Activated CD4-positive, alpha-beta T cell treated with anti-CD3 and anti-CD28 coated beads for 24 hours (primary cell): ENCODE measurements at places on chromosomes 6 and 20.

DNA sequence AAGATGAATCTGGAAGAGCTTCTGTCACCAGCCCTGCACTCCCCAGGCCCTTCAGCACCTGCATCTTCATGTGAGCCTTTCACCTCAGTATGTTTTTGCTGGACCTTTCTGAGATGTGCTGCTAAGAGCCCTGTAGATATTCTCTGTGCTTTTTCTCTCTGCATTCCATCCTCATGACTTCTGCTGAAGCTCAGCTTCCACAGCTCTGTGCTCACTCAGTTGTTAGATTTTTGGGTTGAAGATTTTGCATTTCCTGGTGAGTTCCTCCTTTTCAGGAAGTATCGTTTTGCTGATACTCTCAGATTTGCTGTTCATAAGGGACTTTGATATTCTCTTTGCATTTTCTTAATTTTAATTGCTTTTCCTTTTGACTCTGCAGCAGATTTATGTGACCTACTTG, 18.3 kb downstream of the KIAA1586 start:
- no peak for DNase-seq

- DNase-seq, result no peak
Measured at GRCh38 chr6:158002249-158002950, 20.7 kb downstream of the SYNJ2 start.

DNA sequence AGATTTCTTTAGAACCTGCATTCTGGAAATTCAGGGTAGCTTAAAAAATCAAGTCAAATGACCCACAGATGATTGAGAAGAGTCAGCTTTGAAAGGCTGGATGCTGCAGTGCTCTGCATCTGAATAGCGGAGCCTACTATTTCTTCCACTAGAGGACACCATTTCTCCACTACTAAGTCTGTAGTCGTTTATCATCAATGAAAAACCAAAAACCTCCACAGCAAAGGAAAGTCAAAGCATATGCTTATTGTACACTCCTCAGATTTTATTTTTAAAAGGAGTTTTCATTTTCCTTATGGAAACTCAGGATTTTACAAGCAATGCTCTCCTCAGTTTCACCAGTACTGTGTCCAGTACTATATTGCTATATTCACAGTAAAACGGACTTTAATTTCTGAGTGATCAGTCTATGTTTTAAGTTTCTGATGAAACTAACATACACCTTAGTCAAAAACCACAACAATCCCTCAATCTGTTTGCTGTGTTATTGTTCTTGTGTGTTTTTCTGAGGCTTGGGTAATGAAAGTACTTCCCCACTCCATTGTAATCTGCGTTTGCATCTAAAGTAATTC, 50.5 kb upstream of the ENPP5 start:
- no peak for DNase-seq

GRCh38 chr6:142867355-142867801, 77.6 kb downstream of the HIVEP2 start:
- no peak for DNase-seq

- DNase-seq, result no peak
Measured at GRCh38 chr6:169271158-169271876, 17.7 kb upstream of the THBS2 start.

DNA sequence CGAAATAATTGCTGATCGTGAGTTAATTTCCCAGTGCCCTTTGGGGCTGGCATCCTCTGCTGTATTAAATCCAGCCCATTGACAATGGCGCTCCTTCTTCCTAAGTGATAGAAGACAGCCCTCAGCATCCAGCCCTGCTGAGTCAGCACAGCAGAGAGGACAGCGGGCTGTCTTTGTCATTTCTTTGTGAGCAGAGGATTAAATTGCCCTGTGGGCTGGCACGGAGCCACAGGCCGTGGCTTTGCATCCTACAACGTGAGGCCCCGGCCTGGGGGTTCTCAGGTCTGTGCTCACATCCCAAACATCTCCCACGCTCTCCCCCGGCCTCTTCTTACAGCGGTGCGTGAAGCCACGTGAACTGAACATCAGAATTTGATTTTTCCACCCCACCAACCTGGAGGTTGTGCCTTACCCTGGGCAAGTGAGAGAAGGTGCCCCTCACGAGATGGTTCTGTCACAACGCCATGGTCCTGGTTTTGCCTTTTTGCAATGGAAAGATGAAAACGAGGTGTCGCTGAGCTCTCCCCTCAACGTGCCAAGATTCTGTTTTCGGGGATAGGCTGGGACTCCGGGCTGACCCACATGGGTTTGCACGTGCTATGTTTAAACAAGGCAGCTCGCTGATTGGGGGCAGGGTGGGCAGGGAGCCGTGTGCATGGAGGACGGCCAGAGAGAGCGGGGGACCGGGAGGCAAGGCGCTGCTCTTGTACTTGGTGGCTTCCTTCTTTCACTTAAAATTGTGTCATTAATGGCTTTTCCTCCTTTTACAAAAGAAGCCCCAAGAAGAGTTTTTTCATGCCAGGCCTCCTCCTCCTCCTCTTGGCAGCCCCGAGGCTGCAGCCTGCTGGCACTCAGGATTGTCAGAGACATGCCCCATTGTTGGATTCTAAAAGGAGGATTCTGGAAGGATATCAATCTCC, 19.5 kb downstream of the CDH4 start:
- no peak for DNase-seq

GRCh38 chr20:53621482-53622246, 28.0 kb upstream of the ZNF217 start:
- no peak for DNase-seq

GRCh38 chr6:108039681-108040080, 34.9 kb downstream of the OSTM1 start:
- no peak for DNase-seq

DNA sequence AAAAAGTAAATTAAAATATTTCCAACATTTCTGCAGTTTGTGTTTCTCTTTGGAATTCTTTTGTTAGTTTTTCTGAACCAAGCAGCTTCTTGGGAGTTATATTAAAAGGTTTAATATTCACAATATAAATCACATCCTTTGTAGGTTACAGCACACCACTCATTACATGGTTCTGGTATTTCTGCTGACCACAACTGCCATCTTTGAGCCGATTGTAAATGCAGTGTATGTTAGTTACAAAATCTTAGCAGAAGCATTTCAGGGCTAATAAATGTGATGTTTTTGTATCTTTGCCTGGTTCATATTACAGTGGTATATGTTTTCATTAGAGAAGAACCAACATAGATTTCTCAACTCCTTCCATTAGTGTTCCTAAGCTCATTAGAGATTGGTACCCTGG, 19.1 kb upstream of the TSHZ2 start:
- no peak for DNase-seq

DNA sequence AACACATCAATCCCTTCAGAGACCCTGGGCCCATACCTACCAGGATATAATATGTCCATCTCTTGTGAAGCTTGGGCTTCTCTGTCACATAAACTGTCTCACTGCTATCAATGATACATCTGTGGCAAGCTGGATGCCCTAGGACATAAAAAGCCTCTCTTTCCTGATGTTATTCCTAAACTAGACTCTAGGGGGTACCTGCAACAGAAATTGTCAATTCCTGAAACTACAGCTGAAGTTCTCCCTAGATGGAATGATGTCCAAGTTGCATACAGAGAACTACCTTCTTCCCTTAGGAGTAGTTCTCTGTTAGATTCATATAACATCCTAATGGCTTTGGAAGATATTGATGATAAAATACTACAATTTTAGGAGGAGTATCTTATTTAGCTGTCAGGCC, 35.8 kb downstream of the TBX18 start:
- no peak for DNase-seq

GRCh38 chr6:31041372-31041974, 31.2 kb downstream of the MUC22 start:
- DNase-seq, result no peak

- no peak for DNase-seq
Measured at GRCh38 chr6:64014595-64014994, 379.0 kb downstream of the PHF3 start.

GRCh38 chr6:61210549-61210948, 1075.5 kb downstream of the KHDRBS2 start:
- DNase-seq, result no peak

- no peak for DNase-seq
Measured at GRCh38 chr20:46157625-46158024, 39.5 kb downstream of the CD40 start.

DNA sequence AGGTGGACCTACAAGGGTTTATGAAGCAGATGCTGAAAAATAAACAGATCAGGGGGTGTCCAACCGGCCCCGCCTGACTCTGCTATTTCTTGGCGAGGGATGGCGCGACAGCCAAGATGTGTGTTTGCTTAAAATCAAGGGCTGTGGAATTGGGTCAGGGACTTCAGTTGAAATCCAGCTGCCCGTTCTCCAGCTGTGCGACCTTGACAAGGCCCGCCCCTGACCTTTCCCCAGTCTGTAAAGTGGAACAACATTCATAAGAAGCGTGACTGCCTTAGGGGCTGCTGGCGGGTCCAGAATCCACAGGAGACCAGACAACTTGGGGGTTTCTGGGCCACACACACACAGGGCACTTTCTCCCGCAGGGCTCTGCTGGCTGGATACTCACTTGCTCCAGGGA, 517.5 kb downstream of the PREX1 start:
- no peak for DNase-seq

GRCh38 chr6:11035616-11036350, 8.3 kb downstream of the ELOVL2 start:
- DNase-seq, result no peak

DNA sequence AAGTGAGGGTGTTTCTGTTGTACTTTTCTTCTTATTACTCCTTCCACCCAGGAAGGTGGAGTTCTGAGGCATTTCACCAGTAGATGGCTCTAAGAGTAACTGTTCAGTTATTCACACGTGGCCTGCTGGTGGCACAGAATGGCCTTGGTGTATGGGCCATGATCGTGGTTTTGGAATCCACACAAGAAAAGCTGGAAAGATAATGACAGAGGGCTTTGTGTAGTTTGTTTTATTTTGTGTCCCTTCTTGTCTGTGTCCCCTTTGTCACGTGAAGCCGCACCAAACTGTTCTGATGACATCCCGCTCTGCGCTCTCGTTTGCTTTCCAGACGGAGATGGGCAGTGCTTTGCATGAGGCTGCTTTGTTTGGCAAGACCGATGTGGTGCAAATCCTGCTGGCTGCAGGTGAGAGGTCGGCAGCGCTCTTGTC, 93.4 kb downstream of the ANKS1A start:
- no peak for DNase-seq

- no peak for DNase-seq
Measured at GRCh38 chr20:62551407-62552323, 75.9 kb upstream of the GATA5 start.

GRCh38 chr6:72272958-72273357, 348.9 kb upstream of the KCNQ5 start:
- DNase-seq, result no peak

GRCh38 chr20:50213531-50214106, 23.0 kb downstream of the CEBPB start:
- DNase-seq, result no peak

DNA sequence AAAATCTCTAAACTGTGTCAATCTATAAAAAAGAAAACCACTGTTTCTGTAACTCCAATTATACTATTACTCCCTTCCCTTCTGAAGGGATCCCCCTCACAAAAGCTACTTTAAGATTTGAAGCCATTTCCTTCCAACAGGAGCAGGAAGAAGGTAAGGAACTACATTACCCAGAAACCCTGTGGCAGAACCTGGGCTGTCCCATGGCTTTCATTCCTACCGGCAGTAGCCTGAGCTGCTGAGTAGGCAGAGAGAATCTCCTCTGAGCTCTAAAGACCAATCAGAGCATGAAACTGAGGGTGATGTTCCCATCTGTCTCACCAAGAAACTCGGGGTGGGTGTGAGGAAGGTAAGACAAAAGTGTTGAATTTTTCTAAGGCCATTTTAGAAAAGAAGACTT, 108.0 kb upstream of the LRFN2 start:
- no peak for DNase-seq

DNA sequence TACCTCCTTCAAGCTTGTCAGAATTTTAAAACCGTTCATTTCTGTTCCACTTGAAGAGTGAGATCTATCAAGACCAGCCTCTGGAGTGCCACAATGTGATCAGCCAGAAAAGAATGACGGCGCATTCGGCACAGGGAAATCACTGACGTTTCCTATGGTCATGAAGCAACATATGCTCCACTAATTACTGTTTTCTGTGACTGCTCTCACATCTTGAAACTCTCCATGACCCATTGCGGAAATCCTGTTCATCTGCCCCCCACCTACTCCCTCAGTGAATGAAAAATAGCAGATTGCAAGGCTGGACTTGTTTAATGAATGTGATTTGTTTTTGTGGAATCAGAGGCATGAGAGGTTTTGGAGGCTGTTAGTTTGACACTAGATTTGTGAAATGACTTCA, 53.2 kb downstream of the SAMD5 start:
- DNase-seq, result no peak

DNA sequence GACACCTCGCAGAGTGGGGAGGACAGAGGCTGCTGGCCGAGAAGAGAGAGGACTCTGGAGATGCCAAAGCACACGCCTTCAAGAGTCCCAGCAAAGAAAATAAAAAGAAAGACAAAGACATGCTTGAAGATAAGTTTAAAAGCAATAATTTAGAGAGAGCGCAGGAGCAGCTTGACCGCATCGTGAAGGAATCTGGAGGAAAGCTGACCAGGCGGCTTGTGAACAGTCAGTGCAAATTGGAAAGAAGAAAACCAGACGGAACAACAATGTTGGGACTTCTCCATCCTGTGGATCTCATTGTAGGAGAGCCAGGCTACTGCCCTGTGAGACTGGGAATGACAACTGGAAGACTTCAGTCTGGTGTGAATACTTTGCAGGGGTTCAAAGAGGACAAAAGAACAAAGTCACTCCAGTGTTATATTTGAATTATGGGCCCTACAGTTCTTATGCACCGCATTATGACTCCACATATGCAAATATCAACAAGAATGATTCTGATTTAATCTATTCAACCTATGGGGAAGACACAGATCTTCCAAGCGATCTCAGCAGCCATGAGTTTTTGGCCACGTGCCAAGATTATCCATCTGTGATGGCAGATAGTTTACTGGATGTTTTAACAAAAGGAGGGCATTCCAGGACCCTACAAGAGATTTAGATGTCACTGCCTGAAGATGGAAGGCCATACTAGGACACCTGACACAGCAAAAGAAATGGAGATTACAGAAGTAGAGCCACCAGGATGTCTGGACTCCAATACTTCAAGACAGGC, 52.2 kb downstream of the REV3L start:
- no peak for DNase-seq

- DNase-seq, result no peak
Measured at GRCh38 chr6:144898052-144898689, 613.0 kb downstream of the UTRN start.

DNA sequence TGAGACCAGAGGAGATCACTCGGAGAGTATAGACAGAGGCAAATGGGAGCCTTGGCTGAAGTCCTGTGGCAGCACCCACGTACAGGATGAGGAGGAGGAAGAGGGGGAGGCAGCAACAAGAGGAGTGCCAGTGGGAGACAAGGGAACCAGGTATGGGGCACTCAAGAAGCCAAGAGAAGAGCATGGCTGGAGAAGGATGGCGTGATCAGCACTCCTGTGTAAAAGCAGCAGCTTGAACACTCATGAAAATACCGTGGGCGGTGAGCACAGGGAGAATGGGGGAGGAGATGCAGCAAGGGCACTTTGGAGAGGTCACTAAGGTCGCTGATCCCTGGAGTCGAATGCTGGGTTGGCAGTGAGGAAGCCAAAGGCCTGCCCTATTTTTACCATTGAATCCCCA, 51.2 kb upstream of the PRND start:
- DNase-seq, result no peak

- no peak for DNase-seq
Measured at GRCh38 chr20:90651-91050, 3.2 kb downstream of the DEFB125 start.
